ENCODE measurements at places on chromosomes 11 and 22. TPM values are rescaled to one million over a fixed set of nuclear protein-coding genes. Genes with fewer than 3 reads are reported as not detected.

GRCh38 chr11:94938095-94939055 is 35.0 kb downstream of the CWC15 start:
- DNase-seq = no peak

DNA sequence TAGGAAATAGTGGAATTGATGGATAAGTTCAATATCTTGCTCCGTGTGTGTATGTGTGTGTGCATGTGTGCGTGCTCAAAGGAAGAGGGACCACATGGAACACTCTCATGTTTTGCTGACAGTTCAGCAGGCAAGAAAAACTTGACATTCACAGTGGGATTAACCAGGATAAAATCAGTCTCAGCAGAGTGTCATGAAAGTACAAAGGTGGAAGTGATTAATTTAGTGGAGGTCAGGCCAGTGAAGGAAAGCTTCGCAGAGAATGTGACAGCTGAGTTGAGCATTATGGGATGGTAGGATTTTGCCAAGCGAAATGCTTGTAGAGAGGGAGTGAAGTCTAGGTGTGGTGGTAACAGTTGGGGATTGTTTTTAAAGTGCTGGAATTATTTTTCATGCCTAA is 15.7 kb upstream of the FBXO3 start:
- DNase-seq = no peak

GRCh38 chr11:85165819-85166218 is 461.3 kb downstream of the DLG2 start:
- DNase-seq = no peak

The SCN3B gene
- total RNA-seq = not detected
